Thoracic aorta (tissue), 2 donors: ENCODE measurements at places on chromosomes 4 and X. TPM values are rescaled to one million over a fixed set of nuclear protein-coding genes. Genes with fewer than 3 reads are reported as not detected.

CITED1 gene
- total RNA-seq = not detected

GRCh38 chr4:6771229-6771671 is 11.3 kb upstream of the KIAA0232 start:
- no peak overlapping the region for H3K4me3 ChIP-seq
- no peaks in the 10 kb centered on the region for H3K36me3 ChIP-seq
- peak overlapping the region; percentile 77 for H3K27ac ChIP-seq
- H3K4me1 ChIP-seq = peaks cover 54% of the 10 kb centered on the region
- no peaks in the 10 kb centered on the region for H3K27me3 ChIP-seq
- peak; percentile 86 for DNase-seq

ADGRG4 gene
- 0.14 TPM for total RNA-seq

VCX2 gene
- total RNA-seq = not detected

ATP7A gene
- 18.2 TPM for total RNA-seq

GRCh38 chr4:159278399-159278798 is 175.5 kb downstream of the RAPGEF2 start:
- H3K27me3 ChIP-seq = no peaks in the 10 kb centered on the region
- H3K27ac ChIP-seq = no peak overlapping the region
- H3K36me3 ChIP-seq = no peaks in the 10 kb centered on the region

GRCh38 chr4:73998040-73999011 is at the start of gene CXCL5:
Gene CXCL5, minus strand, starts transcription at chr4:73998677. Its CDS starts 96 bp downstream, at chr4:73998581.
- H3K36me3 ChIP-seq = no peaks in the 10 kb centered on the region
- H3K27me3 ChIP-seq = no peaks in the 10 kb centered on the region
- no peak for DNase-seq
- H3K4me3 ChIP-seq = peak within 1 kb of the TSS; percentile 59
